ENCODE measurements at places on chromosomes 2 and 18. TPM values are rescaled to one million over a fixed set of nuclear protein-coding genes. Genes with fewer than 3 reads are reported as not detected.

Gene GLB1L
- polyA plus RNA-seq, result 14.6 TPM

Gene ANKRD30BL
- 0.44 TPM for polyA plus RNA-seq

DNA sequence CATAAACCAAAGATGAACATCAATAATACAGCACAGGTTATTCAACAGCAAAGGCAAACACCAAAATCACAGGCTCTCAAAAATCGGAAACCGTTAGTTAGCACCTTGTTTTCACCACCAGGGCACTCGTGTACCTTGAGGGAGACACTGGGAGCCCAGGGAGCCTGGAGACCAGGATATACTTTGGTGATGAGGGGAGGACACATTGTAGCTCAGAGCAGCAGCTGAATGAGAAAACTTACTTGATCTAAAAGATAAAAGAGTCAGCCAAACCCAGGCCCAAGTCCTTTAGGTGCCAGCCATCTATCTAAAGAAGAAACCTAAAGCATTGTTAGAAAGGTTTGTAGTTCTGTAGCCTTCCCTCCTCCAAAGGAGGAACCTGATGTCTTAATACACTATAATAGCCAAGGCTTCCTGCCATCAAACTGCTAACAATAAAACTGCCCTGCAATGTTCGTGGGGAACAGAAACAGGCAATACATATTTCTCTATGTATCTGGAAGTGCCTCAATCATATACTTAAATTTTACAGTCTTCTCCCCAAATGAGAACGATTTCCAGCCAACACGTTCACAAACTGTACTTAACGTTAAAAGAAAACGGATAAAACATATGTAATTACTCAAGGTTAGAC is 19.3 kb downstream of the BCL11A start:
- DNase-seq, result no peak

GRCh38 chr2:138707392-138708074 is 72.7 kb downstream of the NXPH2 start:
- DNase-seq, result no peak

- DNase-seq, result no peak
Observed at GRCh38 chr18:31185186-31185950, 22.7 kb upstream of the DSC1 start.

- DNase-seq, result no peak
Observed at GRCh38 chr18:72091369-72091768, 452.8 kb downstream of the CBLN2 start.

DNA sequence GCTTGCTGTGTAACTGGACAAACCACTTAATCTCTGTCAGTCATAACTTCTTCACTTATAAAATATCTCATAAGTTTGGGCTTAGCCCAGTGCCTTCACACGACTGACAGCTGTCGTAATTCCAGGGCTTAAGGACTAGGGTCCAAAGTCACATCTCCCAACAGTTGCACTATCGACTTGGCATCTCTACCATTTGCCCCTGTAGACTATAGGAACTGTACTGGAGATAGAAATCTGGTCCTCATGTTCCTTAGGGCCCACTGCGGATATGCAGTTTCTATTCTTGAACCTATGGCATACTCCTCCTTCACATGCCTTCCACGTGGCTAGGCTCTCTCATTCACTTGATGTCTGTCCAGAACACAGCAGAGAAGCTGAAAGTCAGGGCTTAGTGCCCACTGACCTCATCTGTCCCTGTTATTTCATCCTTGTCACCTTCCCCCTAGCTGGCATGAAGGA is 2.7 kb downstream of the ABHD1 start:
- no peak for DNase-seq

Gene CYP26B1
- polyA plus RNA-seq, result 7.6 TPM

DNA sequence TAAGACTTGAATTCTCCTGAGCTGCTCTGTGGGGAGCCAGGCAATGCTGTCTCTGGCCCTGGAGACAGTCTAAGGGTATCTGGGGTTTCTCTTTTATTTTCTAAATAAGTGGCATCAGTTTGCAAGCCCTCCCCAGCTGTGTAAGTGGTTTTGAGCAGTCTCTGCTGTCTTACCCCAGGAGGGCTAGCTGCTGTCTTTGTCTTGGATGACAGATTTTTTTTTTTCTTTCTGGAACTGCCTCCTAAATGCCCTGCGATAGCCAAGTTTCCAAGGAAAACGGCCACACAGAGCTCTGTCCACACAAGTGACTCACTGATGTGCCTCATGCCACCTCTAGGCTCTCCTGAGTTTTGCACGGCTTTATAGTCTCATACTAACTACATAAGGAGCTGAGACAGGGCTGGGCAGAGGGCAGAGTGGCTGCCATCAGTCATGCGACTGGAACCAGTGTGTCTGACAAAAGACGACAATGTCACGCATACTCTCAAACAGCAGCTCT is 37.2 kb upstream of the THOC1 start:
- DNase-seq, result no peak

DNA sequence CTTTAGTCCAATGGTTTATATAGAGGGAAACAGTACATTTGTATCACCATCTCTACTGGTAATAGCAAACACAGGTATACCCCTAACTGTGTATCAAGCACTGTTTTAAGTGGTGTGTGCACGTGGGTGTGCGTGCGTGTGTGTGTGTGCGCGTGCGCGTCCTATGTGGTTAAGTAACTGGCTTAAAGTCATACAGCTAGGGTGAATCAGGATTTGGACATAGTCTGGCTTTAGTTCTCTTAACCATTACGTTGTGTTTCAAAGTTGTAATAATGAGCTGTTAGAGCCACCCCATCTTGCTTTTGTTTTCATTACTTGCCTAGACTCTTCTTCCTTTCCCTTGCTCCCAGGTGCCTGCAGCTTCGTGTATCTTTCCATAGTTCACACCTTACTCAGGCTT is 2.1 kb downstream of the HADHB start:
- no peak for DNase-seq

- DNase-seq, result no peak
Observed at GRCh38 chr2:58047961-58048360, 1.4 kb downstream of the VRK2 start.
